Activated T-cell treated with anti-CD3 and anti-CD28 coated beads for 48 hours (primary cell): ENCODE measurements at places on chromosomes 7 and 10.

DNA sequence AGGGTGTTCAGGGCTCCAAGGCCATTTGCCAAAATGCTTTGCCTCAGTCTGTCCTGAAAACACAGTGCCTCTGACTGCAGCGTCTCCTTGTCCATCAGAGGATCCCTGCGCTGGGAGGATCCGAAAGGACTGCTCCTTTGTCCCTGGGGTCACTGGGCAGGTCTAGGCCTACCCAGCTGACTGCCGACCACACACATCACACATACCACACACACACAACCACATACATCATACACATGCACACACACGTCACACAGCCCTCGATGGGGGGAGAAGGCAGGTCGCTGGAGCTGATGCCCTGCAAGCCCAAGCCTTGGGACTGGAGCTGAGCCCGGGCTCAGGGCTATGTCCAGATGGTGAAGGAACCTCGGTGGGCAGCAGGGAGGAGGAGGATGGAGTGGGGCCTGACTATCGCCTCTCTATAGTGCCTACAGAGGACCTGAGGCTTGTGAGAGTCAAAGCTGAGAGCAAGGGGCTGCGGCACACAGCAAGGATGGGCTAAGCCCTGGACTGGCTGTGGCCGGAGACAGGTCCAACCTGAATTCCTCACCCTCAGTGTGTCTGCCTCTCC is 29.1 kb downstream of the GPRIN2 start:
- DNase-seq = no peak

GRCh38 chr10:112434988-112435619 is 11.6 kb downstream of the ZDHHC6 start:
- no peak for DNase-seq

DNA sequence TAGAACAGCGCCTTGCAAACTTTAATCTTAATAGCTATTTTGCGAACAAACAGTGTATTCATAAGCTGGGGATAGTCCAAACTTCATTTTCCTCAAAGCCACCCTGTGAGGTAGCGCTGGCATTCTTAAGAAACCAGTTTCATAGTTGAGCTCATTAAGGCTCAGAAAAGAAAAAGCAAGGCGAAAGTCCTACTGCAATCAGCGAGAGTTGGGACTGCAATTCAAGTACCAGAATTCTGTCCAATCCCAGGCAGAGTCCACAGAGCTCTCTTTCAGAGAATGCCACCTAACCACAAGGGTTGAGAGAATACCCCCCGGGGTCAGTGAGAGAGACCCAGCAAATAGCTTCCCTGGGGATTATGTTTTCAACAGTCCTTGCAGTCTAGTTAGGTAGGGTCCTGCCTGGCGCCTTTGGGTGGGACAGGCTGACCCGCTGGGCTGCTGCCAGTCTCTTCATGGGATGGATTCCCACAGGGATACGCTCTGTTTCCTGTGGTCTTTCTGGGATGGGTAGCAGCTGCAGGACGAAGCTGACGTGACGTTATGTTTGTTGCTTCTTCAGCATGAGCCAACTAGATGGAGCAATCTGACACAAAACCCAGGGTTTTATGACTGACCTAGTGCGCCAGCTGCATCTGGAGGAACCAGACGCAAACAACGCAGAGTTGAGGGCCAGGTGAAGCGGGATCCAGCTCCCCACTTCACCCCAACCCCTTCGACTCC is 16.0 kb downstream of the BMPER start:
- DNase-seq = no peak

DNA sequence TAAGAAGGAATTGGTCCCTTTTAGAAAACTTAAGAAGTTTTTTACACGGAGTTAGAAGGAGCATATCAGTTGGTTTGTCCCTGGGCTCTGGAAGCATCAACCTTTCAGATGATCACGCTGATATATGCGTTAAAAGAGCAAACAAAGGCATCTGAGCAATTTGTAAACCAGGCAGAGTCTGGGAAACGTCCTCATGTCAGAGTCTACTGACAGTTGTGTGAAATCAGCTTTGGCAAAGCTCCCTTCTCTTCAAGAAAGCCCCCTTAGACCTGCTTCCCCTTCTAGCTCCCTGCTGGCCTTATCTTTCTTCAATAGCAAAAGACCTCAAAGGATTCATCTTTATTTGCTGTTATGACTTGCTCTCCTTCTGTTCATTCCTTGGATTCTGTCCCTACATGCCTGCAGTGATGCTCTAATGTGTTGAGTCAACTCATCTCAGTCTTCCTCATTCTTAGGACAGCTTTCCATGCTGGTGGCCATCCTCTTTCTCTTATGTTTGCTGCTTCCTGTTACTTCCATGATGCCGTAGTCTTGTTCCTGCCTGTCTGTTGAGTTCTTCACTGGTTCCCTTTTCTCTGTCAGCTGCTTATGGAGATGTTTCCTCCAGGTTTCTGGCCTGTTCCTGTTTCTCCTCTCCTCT is 106.5 kb upstream of the BMPER start:
- DNase-seq = no peak

DNA sequence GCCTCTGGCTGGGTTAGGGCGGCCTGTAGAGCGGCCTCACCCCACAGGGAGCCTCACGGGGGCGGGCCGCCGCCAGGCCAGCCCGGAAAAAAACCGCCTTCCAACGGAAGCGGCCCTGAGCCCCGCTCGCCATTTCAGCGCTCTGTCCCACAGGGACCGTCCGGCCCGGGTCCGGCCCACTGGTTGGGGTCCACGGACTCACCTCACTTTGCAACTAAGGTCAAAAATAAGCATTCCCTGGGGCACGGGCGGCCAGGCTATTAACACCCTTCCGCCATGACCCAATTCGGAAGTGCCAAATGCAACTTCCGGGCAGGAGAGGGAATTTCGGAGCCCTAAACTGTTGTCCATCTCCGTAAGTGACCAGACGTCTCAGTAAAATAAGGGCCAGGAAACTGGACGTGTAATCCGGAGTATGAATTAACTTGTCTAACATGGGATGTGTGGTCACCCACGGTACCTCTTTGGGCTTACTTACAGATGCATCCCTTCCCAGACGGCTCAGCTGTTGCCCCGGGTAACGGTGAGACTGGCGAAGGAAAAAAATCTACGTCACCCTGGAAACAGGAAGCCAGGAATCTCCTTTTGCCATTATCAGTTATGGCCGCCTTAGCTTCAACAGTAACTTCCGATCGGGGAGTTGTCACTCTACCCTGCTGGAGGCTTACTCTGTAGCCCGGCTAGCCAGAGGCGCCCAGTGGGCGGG is at the start of gene BBIP1:
Gene BBIP1, minus strand, starts transcription at position 538 of the 706 bp plus-strand sequence. CDS start 1,023 bp downstream, outside the sequence.
- DNase-seq = no peak

DNA sequence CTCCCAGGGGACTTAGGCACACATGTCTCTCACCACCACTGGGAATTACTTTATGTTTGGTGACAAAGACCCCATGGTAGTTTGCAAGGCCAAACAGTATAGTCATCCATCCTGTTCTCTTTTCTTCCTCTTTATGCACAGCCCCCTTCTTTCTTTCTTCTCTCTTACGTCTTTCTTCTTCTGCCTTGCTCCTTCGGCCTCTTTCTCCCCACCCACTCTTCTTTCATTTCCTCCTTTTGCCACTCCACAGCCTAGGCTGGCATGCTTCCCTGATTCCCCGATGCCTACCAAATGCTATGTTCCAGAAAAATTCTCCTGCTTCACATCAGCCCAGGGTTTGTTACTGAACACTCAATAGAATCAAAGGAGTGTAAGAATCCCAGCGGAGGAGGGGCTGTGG is 62.4 kb upstream of the MKLN1 start:
- DNase-seq = no peak

GRCh38 chr7:128027485-128027980 is 3.7 kb downstream of the LRRC4 start:
- no peak for DNase-seq

DNA sequence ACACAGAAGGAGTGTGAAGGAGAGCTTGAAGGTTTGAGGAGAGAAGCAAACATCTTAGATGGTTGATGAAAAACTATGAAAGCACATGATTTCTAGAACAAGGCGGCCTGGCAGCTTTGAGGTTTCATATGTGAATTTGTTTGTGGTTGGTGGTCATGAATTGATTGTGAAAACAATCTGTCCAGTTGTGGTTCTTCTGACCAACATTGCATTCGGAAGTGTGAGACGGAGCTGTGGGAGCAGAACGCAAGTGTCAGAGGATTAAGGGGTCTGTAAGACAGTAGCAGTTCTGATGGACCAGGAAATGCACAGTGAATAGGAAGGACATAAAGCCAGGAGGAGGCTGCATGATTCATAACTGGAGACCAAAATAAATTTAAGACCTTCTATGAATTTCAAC is 594.6 kb downstream of the NXPH1 start:
- no peak for DNase-seq

- no peak for DNase-seq
Measured at GRCh38 chr7:9127901-9128300, 694.5 kb downstream of the NXPH1 start.

DNA sequence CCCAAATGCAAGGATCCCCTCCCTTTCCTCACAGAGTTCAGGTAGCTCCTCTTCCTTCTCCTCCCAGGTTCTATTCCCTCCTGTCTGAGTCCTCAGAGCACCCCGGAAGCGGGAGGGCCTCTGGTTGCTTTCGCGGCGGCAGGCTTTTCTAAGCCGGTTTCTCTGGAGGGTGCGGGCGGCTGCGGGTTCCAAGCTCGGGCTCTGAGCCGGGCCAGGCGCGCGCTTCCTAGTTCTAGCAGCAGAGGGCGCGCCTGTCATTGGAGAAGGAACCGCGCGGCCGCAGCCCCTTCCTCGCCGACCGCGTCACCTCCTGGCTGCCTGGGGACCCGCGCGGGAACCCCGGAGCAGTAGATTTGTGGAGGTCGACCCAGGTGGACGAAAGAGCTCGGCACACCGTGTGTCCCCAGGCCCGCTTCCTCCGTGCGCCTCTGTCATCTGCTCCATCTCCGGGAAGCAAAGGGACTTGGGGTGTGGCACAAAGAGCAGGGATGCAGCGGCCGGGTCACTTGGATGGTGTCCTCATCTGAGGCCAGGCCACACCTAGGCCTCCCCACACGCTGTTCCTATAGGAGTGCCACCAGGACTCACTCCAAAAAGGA is 389.0 kb upstream of the PODXL start:
- peak; percentile 42 for DNase-seq

DNA sequence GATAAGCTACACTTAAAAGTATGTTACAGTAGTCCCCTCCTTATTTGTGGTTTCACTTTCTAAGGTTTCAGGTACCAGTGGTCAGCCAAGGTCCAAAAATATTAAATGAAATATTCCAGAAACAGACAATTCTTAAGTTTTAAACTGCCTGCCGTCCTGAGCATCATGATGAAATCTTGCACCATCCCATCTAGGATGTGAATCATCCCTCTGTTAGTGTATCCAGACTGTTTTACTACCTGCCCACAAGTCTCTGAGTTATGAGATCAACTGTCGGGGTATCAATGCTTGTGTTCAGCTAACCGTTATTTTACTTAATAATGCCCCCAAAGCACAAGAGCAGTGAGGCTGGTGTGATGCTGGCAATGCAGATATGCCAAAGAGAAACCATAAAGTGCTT is 11.4 kb downstream of the KDM7A start:
- no peak for DNase-seq

GRCh38 chr7:139479620-139480019 is 3.9 kb downstream of the KLRG2 start:
- no peak for DNase-seq

DNA sequence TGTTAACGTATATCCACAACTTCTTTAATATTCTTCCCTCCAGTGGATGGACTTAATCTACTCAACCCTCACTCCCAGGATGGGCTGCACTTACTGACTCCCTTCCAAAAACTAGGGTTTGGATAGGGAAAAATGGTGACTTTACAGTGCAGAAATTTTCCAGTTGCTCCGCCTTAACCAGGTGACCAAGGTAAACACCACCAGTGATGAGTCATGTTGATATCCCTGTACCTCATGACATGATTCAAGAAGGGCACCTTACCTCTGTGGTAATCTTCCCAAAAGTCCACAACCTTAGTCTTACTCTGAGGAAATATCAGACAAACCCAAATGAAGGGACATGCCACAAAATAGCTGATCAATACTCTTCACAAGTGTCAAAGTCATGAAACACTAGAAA is 3.5 kb upstream of the GSTK1 start:
- DNase-seq = no peak

DNA sequence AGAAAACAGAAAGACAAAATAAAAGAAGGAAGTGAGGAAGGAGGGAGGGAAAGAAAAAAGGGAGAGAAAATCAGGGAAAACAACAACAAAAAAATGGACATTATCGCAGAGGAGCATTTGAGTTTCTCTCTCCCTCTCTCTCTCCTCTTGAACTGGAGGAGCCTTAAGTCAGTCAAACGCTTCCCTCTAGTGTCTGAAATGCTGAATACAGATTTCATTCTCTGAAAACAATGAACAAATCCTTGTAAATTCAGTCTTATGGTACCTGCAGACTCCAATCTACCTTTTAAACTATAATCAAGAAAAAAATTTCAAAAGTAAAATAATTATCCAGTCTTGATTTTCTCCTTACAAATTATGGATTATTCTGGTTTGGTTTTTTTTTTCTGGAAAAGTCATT is 89.2 kb upstream of the PFKP start:
- DNase-seq = no peak
